ENCODE measurements at places on chromosomes 16 and 17.

GRCh38 chr17:38733982-38734973 lies 4.1 kb downstream of the CISD3 start:
- no peak for DNase-seq

DNA sequence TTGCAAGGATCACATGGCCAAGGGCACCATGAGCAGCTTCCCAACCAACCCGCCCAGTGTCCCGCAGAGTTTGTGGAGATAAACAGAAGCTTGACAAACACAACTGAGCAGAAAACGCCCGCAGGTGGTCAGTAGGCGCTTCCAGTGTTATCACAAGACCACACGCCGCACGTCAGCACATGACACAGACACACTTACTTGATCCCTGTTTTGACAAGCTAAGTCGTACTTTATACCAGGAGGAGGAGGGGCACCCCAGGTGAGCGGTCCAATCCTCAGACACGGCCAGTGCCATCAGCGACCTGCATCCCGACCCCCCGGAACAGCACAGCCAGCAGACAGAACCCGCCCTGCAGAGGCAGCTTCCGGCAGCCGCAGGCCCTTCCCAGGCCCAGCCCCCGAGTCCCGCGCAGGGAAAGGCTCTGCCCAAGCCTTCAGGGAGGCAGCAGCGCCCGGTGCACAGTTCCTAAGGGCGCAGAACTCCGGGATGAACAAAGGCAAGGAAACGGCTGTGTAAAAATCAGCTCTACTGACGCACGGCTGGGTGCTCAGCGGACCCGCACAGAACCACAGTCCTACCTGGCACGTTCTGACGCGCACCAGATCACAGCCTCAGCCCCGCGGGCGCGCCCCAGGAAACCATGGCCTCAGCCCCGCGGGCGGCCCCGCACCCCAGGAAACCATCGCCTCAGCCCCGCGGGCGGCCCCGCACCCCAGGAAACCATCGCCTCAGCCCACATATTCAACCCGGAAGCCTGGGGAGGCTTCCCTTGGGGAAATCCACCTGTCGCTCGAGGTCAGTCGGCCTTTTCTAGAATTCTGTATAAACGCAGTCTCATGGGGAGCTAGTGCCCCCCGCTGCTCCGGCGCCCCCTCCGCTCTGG lies 27.8 kb downstream of the AXIN1 start:
- no peak for DNase-seq

- no peak for DNase-seq
Measured at GRCh38 chr17:9079461-9080103, 58.3 kb downstream of the NTN1 start.

GRCh38 chr16:70736465-70737376 lies 50.9 kb upstream of the MTSS2 start:
- no peak for DNase-seq

- DNase-seq = no peak
Measured at GRCh38 chr16:53065461-53066061, 10.8 kb downstream of the CHD9 start.

- DNase-seq = no peak
Measured at GRCh38 chr16:29198231-29198630, 208.3 kb downstream of the NPIPB11 start.

GRCh38 chr17:40075942-40076498 lies 13.3 kb downstream of the THRA start:
- DNase-seq = no peak

DNA sequence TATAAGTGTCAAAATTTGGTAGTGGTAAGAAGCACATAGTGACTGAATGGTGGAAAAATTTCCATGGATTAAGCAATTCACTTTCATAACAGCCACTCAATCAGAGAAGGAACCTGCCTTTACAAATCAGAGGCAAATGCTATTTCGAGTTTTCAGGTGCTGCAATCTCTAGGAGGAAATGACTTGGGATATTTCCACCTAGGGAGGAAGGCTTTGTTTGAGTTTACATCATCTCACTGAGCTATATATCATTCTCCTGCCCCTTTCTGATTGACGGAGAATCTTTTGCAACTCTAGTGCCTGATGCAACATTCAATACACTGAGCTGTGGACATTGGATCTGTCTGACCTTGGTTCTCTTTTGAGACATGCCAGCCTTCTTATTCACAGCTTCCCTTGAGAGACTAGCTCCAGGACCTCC lies 26.3 kb downstream of the MARCHF10 start:
- DNase-seq = no peak

DNA sequence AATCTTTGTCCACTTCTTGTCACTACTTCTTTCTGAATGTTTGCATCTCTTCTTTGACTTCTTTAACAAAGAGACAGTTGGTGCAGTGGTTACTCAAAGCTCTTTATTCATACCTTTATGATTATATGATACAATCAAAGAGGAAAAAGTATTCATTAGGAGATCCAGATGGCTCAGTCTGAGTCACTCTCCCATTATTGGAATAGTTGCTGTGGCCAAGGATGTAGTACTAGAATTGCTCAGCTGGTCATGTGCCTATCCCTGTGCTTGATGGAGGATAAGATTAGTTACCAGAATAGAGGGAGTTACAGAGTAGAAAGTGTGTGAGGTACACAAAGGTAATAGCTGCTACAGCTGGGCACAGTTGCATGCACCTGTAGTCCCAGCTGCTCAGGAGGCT lies 18.3 kb downstream of the BCAS3 start:
- DNase-seq = no peak

DNA sequence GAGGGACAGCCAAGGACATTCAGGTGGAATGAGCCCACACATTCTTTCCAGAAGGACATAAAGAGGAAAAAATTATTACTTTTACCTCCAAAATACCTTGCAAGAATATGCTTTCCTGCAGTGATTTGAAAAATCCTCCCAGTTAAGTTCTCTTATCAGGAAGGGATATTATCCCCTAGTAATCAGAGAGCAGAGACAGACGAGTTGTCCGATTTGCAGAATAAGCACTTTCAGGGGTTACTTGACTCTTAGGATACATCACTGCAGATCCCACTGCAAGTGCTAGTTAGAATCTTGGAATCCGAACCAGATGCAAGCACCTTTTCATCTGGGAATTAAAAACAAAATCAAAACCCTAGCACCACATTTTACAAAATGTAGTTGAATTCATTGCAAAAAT lies 33.6 kb downstream of the FOXL1 start:
- no peak for DNase-seq

- DNase-seq = no peak
Measured at GRCh38 chr17:38921756-38922411, 3.5 kb upstream of the LASP1NB start.

GRCh38 chr17:81884968-81885367 lies 6.4 kb downstream of the ALYREF start:
- DNase-seq = no peak

DNA sequence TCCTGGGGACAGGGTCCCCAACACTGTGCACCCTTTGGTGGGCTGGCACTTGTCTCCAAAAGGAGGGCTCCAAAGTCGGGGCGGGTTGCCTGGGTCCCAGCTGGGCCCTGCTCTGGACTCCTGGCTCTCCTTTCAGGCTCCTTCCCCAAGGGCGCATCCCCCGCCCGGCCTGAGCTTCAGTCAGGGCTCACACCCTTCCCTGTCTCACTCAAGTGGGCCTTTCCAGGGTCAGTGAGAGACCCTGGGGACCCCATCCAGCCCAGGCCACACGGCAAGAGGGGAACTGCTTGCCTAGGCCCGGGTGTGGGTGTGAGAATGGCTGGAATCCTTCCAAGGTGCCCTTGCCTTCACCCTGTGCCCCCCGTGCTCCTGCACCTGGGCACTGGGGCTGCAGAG lies 41.8 kb upstream of the SLC38A10 start:
- DNase-seq = no peak

DNA sequence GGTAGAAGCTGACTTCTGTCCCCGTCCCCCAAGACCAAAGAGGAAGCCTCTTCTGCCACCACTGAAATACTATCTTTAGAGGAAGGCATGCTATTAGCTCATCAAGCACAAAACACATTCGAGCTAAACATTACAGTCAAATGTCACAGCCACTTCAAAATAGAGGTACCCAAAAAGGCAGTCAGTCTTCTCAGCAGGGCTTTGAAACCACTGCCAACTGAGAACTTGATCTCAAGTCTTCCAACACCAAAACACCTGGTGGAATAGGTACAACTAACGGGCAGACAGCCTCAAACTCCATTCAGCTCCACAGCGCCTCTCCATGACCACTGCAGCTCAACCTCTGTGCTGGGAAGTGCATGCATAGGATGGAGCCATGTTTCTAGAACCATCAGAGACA lies 36.0 kb downstream of the ZFHX3 start:
- DNase-seq = no peak

- DNase-seq = no peak
Measured at GRCh38 chr16:88398170-88398873, 15.6 kb downstream of the ZNF469 start.

DNA sequence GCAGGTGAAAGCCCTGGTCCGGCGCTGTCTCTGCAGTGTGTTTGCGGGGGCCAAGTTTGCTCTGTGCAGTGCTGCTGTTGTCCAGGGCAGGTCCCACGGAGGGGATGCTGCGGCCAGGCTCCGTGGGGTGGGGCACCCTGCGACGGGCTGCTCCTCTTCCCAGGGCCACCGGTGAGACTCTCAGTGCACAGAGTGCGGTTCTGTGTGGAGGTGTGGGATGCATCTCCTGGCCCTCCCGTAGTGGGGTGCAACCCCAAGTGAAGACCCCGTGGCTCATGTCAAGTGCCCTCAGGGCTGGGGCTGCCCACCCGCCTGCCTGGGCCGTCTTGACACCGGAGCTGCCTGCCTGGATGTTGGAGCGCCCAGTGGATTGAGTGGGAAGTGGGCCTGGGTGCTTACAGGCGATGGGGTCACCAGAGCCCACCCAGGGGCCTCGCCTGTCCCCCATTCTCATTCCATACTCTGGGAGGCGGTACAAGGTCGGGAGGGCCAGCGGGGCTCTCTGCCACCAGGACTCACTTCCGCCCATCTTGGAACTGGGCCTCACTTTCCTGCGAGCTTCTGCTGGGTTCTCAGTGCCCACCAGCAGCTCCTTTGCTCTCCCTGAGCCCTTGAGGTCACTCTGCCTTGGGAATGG lies 119.9 kb downstream of the BANP start:
- no peak for DNase-seq

DNA sequence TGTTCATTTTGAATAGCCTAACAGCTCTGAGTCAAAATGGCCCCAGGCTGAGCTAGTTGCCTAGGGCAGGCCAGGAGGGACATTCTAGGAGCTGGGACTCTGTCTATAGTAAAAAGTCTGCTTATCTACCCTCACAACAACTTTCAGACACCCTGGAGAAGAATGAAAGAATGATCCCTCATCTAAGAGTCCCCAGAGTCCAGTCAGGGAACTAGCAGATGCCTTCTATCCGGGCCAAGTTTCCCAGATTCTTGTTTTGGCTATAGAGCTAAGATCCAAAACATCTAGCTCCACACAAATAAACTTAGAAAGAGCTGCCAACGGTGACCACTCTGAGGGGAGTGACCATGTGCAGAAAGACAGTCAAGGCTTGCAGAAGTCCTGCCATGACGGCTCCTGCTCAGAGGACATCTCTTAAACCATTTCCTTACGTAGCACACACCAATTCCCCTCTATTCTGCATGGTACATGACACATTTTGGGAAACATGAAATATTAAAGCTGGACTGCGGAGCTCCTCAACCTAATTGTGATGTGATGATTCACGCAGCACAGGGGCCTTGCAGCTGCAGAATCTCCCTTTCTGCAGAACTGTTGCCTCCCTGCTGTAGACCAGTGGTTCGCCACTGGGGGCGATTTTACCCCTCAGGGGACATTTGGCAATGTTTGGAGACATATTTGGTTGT lies 24.2 kb downstream of the FAM20A start:
- no peak for DNase-seq

DNA sequence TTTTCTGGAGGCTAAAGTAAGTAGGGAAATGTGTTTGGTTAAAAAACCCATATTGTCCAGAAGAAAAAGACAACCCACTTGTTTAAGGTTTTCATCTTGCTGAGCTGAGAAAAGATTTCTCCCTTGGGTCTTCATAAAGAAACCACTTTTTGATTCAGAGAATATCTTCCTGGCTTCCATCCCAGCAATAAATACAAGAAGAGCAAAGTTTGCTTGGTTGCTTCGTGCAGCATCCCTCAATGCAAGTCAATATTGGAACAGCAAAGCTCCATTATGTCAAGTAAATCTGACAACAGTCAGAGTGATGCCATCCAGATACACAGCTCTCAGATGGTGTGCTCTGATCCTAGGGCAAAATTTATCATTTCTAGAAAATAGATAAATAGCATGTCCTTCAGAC lies 118.9 kb upstream of the PIRT start:
- DNase-seq = no peak

DNA sequence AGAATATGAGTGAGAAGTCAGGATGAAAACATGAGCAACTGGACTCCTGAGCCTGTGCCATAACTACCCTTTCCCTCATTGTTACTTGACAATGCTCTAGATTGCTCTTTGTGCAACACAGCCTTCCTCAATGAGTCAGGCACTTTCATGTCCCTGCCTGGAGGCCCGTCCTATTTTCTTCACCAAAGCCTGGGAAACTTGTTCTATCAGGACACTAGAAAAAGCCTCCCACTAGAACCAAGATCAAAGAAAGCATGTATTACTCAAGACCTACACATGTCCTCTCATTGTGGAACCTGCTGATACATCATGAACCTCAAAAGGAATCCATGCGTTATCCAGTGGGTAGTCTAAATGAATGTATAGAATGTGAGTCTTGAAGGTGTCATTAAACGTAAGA lies 624.5 kb downstream of the TOX3 start:
- no peak for DNase-seq

GRCh38 chr16:28587386-28587785 lies 9.5 kb downstream of the SULT1A2 start:
- DNase-seq = no peak

GRCh38 chr16:89602273-89602951 lies 11.0 kb upstream of the DPEP1 start:
- DNase-seq = no peak

- DNase-seq = no peak
Measured at GRCh38 chr17:66313995-66314659, 11.7 kb downstream of the PRKCA start.

- DNase-seq = no peak
Measured at GRCh38 chr17:53912117-53912516, 89.4 kb downstream of the KIF2B start.

GRCh38 chr17:4934173-4934979 lies 2.3 kb downstream of the GP1BA start:
- DNase-seq = no peak

GRCh38 chr17:60165971-60166370 lies 16.2 kb downstream of the CA4 start:
- no peak for DNase-seq

Measured in NCI-H187 (cell line).